GM19239 (cell line): ENCODE measurements at places on chromosomes 5 and 9.

DNA sequence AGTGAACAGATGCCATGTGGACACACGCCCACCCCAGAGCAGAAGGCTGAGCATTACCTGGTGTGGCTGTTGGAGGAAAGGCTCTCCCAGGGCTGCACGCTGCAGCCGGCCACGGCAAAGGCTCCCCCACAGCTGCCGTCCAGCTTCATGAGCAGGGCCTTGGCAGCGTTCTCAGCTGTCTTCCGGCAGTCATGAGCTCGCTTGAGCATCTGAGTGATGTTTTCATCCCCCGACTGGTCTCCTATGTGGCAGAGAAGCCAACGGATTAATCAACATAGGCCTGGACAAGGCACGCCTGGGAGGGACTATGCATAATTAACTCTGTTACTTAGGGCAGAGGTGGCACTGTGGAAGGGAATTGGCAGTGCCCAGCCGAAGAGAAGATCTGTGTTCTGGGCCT is 87.3 kb downstream of the DCP2 start:
- DNase-seq, result no peak

DNA sequence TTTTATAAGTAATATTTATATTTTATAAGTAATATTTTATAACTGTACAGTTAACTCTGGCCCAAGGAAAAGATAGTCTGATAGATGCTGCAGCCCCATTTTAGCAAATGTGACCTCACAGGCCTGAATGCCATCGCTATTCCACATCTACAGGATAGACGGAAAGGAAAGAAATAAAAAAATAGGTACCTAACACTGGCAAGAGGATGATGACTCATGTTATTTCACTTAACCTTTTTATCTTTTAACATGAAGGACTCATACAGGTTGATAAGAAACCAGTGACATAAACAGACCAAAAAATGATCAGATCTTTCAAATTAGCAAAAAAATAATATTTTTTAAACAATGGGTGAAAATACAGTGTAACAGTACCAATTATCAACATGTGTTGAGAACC is 2.7 kb downstream of the CD274 start:
- no peak for DNase-seq

DNA sequence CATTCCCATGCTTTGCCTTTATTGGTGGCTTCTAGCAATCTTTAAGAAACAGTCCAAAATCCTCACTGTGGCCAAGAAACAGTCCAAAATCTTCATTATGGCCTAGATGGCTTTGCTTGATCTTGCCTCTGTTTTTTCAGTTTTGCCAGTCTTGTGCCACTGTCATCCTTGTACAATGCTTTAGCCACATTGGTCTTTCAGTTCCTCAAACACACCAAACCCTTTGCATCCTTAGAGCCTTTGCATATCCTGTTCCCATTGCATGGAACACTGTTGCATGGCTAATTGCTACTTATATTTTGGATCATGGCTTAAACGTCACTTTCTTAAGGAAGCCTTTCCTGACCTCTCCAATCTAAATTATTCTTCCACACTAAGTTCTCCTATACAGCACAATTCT is 22.1 kb downstream of the MRRF start:
- DNase-seq, result no peak

GRCh38 chr5:27275345-27275744 is 237.0 kb upstream of the CDH9 start:
- no peak for DNase-seq

- DNase-seq, result no peak
Measured at GRCh38 chr5:1292846-1293415, 1.9 kb downstream of the TERT start.

GRCh38 chr9:87381746-87382145 is 115.9 kb upstream of the DAPK1 start:
- DNase-seq, result no peak
